ENCODE measurements at places on chromosomes 6 and 20. TPM values are rescaled to one million over a fixed set of nuclear protein-coding genes. Genes with fewer than 3 reads are reported as not detected.

- DNase-seq: no peak
These were observed 99.7 kb downstream of the IRF4 start for GRCh38 chr6:491233-491632.

DNA sequence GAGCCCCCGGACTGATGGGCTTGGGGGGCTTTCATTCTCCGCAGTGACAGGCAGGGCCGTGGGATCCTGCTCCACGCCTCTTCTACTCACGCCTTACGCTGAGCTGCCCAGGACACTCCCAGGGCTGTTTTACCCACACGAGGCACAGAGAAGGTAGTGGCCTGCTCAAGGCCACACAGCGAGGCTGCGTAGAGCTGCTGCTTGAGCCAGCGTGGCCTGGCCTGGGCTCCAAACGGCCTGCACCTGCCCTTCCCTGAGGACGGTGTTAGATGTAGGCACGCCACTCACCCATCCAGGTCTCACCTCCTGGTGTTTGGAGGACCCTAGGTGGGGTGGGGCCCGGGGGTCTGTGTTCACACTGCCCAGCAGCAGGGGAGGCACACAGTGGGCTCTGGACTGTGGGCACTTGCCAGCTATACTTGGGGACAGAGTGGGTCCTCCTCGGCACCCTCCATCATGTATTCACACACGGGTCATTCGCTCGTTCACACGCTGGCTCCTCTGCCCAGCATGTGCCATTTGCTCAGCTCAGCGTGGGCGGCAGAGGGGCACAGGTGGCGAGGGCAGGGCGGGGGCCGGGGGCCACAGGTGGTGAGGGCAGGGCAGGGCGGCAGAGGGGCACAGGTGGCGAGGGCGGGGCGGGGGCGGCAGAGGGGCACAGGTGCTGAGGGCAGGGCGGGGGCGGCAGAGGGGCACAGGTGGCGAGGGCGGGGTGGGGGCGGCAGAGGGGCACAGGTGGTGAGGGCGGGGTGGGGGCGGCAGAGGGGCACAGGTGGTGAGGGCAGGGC is 18.4 kb upstream of the RBBP8NL start:
- no peak for DNase-seq

GRCh38 chr6:32337186-32337805 is 34.4 kb downstream of the TSBP1 start:
- DNase-seq: no peak

GRCh38 chr6:85678026-85678601 is 35.4 kb upstream of the SYNCRIP start:
- DNase-seq: no peak

DNA sequence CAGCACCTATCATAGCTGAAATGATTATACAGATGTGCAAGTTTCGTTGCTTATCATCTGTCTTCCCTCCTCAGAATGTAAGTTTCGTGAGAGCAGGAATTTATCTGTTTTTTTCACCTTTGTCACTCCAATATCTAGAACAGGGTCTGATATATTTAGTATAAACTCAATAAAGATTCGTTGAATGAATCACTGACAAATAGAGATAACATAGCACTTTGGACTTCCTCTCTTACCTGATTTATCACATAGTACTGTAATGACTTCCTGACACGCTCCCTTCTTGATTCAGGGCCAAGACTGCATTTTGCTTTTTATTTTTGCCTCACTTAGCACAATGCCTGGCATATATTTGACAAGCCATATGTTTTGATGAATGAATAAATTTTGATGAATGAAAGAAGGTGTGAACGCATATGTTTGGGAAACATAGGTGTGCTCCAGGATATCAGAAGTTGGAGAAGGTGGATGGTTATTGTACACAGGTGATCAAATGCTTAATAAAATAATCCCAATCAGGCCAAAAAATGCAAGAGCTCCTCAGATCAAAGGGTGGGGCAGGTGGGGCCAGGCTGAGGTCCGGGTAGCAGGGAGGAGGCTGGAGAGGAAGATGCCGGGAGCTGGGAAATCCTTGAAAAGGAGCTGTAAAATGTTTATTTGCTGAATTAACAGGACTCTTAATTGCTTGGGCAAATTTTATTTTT is 33.0 kb downstream of the PIM1 start:
- no peak for DNase-seq

DNA sequence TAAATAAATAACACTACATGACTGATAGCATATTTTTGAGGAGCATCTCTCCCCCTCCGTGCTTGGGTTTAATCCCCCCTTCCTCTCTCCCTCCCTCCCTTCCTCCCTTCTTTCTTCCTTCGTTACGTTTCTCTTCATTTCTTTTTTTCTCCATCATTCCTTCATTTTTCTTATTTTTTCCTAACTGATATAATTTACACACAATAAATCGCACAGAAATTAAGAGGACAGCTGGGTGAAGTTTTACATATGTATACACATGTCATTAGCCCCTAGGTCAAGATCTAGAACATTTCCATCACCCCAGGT is 51.4 kb upstream of the EZR start:
- DNase-seq: no peak

- no peak for DNase-seq
These were observed 36.1 kb downstream of the BICRAL start for GRCh38 chr6:42817907-42818306.

DNA sequence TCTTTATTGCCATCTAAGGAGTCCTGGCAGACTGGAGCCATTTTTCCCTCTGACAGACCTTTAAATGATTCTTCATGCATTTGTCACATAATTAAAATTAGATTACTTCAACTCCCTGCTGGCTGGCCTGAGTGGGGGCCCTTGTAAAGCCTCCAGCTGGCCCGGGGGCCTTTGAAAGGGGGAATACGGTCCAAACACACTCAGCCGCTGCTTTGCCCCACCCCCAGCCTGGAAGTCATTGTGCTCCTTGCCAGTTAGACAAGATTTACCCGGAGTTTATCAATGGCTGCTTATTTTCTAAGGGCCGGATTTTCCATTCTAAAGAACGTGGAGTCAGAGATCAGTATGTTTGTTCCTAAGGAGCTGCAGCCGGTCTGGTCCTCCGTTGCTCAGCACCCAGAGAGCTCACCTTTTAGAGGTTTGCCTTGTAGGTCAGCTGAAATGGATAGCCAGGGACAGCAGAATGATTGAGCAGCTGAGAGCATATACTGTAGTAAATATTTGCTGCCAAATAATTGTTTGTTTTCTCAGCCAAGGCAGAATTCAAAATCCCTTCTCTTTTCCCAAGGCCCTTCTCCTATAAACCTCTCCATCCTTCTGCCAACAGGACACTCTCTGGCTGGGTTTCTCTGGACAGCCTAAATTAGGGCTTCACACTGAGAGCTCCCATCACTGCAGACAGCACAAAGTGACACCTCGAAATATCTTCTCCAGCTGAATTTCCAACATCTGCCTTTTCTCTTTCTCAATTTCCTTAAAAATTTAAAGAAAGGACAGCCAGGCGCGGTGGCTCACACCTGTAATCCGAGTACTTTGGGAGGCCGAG is 68.4 kb upstream of the RBM24 start:
- DNase-seq: no peak

DNA sequence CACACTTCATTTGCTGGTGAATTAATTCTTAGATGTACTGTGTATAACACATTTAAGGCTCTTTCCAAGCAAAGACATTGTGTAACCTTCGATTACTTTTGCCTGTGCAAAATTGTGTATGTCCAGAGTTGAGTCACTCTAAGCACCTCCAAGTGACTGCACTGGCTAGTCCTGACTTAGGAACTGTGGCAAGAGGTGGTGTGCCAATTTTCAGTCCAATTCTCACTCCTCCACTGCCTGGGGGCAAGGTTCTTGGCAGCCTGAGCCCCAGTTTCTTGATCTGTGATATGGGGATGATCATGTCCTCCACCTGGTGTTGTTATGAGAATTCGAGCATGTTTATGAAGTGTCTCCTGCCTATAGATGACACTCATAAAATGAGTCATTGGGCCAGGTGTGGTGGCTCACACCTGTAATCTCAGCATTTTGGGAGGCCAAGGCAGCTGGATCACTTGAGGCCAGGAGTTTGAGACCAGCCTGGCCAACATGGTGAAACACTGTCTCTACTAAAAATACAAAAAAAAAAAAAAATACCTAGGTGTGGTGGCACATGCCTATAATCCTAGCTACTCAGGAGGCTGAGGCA is 105.3 kb upstream of the CDYL start:
- DNase-seq: no peak

GRCh38 chr20:4787069-4787468 is 65.4 kb downstream of the PRND start:
- DNase-seq: no peak

- no peak for DNase-seq
These were observed 567 bp downstream of the HS3ST5 start for GRCh38 chr6:114342086-114342825.

DNA sequence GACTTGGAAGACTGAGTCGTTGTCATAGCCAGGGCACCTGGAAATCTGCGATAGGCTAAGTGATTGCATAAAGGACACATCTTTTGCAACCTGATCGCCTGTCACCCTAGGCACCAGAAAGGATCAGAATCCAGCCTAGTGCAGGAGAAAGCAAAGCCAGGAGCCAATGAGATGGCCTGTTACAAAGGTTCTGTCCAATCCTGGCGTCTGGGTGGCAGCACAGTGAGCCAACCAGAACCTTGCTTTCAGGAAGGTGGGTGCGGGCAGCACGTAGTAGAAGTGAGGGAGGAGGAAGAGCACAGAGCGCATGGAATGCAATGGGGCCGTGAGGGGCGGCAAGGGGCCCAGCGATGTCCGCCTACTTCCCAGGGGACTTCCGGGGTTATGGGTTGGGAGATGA is 120.4 kb upstream of the GGTLC1 start:
- no peak for DNase-seq

- DNase-seq: no peak
These were observed 37.9 kb downstream of the SLC24A3 start for GRCh38 chr20:19250346-19250745.

DNA sequence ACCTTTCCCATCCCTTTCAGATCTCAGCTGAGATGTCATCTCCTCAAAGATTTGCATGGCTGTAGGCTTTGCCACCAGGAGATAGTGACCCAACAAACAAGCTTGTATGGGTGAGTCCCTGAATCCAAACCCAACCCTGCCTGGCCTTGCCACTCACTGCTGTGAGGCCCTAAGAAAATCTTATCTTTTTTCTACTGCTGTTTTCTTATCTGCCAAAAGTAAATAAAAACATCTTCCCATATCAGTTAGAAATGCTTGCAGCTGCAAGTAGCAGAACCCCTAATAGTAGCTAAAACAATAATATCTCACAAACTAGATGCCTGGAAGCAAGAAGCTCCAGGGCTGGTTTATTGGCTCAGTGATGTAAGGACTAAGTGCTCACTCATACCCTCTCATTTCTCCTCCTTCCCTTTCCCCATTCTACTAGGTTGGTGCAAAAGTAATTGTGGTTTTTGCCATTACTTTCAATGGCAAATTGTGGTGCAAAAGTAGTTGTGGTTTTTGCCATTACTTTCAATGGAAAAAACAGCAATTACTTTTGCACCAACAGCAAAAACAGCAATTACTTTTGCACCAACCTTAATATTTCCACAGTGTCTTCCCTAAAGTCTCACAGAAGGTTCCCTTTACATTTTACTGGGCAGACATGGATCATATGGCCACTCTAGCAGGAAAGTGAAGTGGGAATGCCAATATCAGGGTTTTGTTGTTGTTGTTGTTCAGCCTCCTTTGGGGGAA is 56.7 kb upstream of the PSMF1 start:
- DNase-seq: no peak

GRCh38 chr6:165844232-165844631 is 181.2 kb upstream of the PDE10A start:
- no peak for DNase-seq

- no peak for DNase-seq
These were observed 287.6 kb downstream of the PHF3 start for GRCh38 chr6:63923139-63923739.

GRCh38 chr6:77030929-77031674 is 432.2 kb downstream of the HTR1B start:
- no peak for DNase-seq

GRCh38 chr20:63325021-63325471 is 32.1 kb downstream of the COL20A1 start:
- no peak for DNase-seq

- DNase-seq: no peak
These were observed 604.1 kb upstream of the POU3F2 start for GRCh38 chr6:98230250-98230649.

- no peak for DNase-seq
These were observed 387.1 kb upstream of the JARID2 start for GRCh38 chr6:14858808-14859207.

GRCh38 chr6:39777218-39777617 is 15.0 kb upstream of the DAAM2 start:
- no peak for DNase-seq

GRCh38 chr20:42652266-42652665 is 537.4 kb downstream of the PTPRT start:
- no peak for DNase-seq

DNA sequence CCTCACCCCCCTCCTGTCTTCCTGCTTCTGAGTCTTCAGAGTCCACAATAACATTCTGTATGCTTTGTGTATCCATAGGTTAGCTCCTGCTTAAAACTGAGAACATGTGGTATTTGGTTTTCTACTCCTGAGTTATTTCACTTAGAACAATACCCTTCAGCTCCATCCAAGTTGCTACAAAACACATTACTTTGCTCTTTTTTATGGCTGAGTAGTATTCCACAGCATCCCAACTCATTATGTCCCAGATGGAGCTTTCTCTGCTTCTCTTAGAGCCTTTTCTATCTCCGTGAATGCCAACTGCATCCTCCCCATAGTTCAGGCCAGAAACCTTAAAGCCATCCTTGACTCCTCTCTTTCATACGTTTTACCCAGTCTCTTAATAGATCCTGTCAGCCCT is 55.8 kb downstream of the STMND1 start:
- no peak for DNase-seq

GRCh38 chr6:77401231-77401630 is 62.1 kb downstream of the HTR1B start:
- no peak for DNase-seq

DNA sequence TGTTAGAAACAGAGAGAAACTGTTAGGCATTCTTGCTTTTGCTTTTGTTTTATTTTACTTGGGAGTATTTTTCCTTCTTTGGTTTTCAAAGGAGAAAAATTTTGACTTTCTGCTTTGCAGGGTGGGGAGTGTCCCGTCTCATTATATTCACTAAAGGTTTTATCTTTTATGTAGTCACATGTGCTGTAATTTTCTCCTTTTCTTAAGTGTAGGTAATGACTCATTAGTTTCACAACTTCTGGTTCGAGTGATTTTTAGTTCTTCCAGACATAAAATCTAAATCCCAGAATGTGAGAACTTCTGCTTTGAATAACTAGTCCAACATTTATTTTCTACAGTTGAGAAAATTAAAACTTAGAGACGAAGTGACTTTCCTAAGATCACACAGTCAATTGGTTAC is 37.7 kb downstream of the ADGRF1 start:
- DNase-seq: no peak

GRCh38 chr6:21158873-21159272 is 434.7 kb upstream of the SOX4 start:
- DNase-seq: no peak

GRCh38 chr6:465531-466348 is 74.2 kb downstream of the IRF4 start:
- DNase-seq: no peak

The HLA-DPB1 gene
- total RNA-seq: 101 TPM

The PROCR gene
- total RNA-seq: 124 TPM

The IL17F gene
- not detected for total RNA-seq

The TULP1 gene
- total RNA-seq: 0.28 TPM

The C4B gene
- total RNA-seq: 291 TPM

The KCNQ2 gene
- not detected for total RNA-seq

The CLVS2 gene
- not detected for total RNA-seq

The NDRG3 gene
- total RNA-seq: 15.3 TPM

The UBE2C gene
- total RNA-seq: not detected

The CHRNA4 gene
- total RNA-seq: not detected

The FERMT1 gene
- 1.6 TPM for total RNA-seq

The FOXS1 gene
- total RNA-seq: 1.3 TPM

The EYS gene
- 0.12 TPM for total RNA-seq

The SLA2 gene
- total RNA-seq: 1.1 TPM

The HLA-DQB1 gene
- 2.4 TPM for total RNA-seq
